Mammary microvascular endothelial cell (primary cell): ENCODE measurements at places on chromosomes 5 and 9. TPM values are rescaled to one million over a fixed set of nuclear protein-coding genes. Genes with fewer than 3 reads are reported as not detected.

Gene MAML1
- 13.0 and 14.9 TPM in 2 replicates for total RNA-seq

Gene CCDC180
- 0.64 and 1.4 TPM in 2 replicates for total RNA-seq

Gene RABEPK
- 24.2 and 25.4 TPM in 2 replicates for total RNA-seq

Gene TMEM174
- total RNA-seq = not detected in 2 replicates

Gene NR2F1
- 14.1 and 16.0 TPM in 2 replicates for total RNA-seq

Gene SLC38A9
- total RNA-seq = 15.3 and 34.4 TPM in 2 replicates

Gene NHP2
- 657 and 671 TPM in 2 replicates for total RNA-seq

Gene FSTL4
- total RNA-seq = not detected in 2 replicates

Gene CHSY3
- 1.2 TPM in 2 replicates for total RNA-seq

Gene CCNI2
- 0.25 TPM in 1 of 2 replicates, not detected in the other for total RNA-seq

Gene EDIL3
- 0.44 and 1.7 TPM in 2 replicates for total RNA-seq

Gene SLIT3
- under 0.01 and 0.10 TPM in 2 replicates for total RNA-seq

Gene CCNO
- total RNA-seq = 0.13 and 0.44 TPM in 2 replicates

Gene PCDHGC4
- 0.20 and 0.44 TPM in 2 replicates for total RNA-seq

Gene PTGES
- 0.30 TPM in 1 of 2 replicates, not detected in the other for total RNA-seq

Gene SARDH
- not detected in 2 replicates for total RNA-seq

Gene TSLP
- total RNA-seq = 0.13 TPM in 1 of 2 replicates, not detected in the other
